H1 (cell line): ENCODE measurements at places on chromosomes 6 and 20.

GRCh38 chr6:31737991-31738979 is 1.5 kb upstream of the MSH5 start:
- no peak for DNase-seq

DNA sequence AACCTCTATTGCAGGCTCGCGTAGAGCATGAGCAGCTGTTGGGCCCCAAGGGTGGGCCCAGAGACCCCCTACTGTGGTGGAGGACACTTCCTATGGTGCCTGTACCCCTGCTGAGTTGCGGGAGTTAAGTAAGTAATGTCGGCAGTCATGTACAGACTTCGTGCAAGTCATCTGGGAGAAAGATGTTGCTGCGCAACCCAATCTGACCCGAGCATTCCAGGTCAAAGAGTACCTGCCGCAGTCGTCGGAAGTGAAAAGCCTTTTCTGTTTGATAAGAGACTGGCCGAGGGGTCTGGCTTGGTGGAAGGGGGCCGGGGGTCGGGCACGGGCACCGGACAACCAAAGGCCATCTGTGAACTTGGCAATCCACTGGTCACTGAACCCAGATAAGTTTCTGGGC is 44.3 kb downstream of the OR2B6 start:
- no peak for DNase-seq

DNA sequence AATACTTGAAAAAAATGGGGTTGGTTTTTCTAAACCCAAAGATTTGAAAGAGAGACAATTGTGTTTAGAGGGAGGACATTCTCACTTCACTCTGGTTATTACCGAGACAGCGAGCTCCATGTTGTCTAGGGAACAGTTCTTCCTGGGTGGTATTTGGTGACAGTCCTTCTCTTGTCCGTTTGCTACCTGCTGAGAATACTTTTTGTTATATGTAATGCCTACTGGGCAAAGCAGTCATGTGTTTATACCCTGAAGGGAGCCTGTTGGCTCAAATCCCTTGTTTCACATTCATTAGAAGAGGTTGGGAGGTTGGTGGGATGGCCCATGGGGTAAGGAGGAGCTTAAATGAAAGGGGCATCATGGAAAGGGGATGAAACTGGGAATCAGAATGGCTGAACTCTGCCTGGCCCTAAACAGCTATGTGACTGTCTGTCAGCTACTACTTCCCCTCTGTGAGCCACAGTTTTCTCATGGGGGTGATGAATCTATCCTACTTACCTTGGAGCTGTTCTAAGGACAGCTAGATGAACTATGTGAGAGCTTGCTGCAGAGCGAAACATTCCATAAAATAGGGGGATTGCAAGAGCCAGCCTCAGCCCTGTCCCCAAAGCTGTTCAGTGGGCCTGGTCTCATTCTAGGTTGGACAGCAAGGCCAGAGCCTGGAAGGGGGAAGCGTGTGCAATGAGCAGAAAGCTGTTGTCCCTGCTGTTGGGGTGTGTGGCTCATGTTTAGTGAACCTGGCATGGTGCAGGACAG is 43.5 kb downstream of the FNDC1 start:
- DNase-seq = no peak

DNA sequence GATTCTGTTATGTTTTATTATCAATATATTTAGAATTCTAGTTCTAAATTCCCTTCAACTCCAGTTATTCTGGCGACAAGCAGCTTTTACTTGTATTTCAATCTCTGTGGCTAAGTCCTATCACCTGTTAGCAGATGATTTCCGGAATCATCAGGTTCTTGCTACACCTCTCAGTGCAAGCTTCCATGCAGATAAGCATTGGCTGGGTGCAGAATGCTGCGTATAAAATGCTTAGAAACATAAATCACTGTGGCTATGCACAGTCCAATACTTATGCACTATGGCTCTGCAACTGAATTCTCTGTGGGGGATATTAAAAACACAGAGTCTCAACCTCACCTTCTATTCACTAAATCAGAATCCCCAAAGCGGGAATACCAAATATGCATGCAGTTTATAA is 720.0 kb downstream of the EYS start:
- no peak for DNase-seq

GRCh38 chr6:170125456-170126300 is 165.2 kb downstream of the DLL1 start:
- DNase-seq = peak; percentile 23

GRCh38 chr6:7267466-7268091 is 45.4 kb downstream of the SSR1 start:
- DNase-seq = no peak

GRCh38 chr6:93017213-93017612 is 402.1 kb downstream of the EPHA7 start:
- DNase-seq = no peak

DNA sequence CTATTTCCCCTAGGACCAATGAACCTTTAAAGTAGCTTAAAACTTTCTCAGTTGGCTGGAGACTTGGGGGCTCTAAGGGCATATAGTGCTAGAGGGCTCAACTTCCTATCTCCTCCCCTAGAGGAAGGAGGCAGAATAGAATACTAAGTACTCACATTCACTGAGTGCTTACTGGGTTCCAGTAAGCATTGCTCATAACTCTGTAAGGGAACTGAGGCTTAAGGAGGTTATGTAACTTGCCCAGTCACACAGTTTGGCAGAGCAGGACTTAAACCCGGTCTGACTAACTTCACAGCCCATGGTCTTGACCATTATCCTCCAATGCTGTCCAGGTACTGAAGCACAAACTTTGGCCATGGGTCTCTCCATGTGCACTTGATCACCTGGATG is 12.5 kb downstream of the SESN1 start:
- no peak for DNase-seq

- no peak for DNase-seq
Measured at GRCh38 chr6:35396991-35397390, 54.6 kb downstream of the PPARD start.

GRCh38 chr6:16575655-16576054 is 185.6 kb downstream of the ATXN1 start:
- DNase-seq = no peak

DNA sequence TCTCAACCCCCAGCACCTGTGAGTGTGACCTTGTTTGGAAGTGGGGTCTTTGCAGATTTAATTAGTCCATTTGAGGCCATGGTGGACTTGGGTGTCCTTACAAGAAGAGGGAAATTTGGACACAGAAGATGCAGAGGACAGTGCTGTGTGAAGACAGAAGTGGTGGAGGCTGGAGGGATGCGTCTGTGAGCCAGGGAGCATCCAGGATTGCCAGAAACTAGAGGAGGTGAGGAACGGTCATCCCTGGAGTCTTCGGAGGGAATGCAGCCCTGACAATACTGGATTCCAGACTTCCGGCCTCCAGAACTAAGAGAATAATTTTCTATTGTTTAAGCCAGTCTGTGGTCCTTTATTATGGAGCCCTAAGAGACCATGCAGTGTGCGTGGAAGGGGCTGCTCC is 22.9 kb upstream of the NPBWR2 start:
- peak; percentile 20 for DNase-seq

DNA sequence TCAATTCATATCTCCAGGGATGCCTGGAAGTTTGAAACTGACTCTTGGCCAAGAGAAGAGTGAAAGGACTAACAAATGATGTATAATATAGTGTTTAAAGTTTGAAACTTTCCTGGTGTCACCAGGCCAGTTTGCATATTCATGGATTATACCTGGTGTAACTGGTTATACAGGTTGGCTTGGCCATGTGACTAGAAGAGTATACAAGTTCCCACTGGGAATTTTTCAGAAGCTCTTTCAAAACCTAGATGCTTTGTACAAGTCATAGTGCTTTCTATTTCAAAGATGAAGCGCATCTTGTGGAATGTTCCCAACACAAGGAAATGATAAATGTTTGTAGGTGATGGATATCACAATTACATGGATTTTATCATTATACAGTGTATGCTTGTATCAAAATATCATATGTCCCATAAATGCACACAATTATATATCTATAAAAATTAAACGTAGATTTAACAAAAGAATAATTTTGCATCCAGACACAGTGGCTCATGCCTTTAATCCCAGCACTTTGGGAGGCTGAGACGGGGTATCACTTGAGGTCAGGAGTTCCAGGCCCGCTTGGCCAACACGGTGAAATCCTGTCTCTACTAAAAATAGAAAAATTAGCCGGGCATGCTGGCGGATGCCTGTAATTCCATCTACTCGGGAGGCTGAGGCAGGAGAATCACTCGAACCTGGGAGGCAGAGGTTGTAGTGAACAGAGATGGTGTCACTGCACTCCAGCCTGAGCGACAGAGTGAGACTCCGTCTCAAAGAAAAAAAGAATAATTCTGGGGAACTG is 1420.2 kb downstream of the GRIK2 start:
- DNase-seq = no peak

GRCh38 chr6:25623065-25623464 is 28.9 kb upstream of the SCGN start:
- no peak for DNase-seq
